Prostate gland (tissue), 2 donors: ENCODE measurements at places on chromosomes 4 and X. TPM values are rescaled to one million over a fixed set of nuclear protein-coding genes. Genes with fewer than 3 reads are reported as not detected.

DNA sequence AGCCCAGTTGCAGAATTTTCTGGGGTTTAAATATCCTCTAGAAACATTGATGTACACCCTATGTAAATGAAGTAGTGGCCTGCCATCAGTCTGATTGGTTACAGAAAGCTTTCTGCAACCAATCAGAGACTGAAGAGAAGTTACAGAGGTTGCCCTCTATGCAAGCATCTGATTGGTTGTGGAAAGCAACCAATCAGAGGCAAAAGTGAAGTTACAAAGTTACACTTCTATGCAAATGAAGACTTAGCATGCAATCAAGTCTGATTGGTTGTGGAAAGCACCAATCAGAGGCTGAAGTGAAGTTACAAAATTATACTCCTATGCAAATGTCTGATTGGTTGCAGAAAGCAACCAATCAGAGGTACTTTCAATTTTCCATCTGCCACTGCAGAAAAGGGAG is 51.9 kb upstream of the USP9X start:
- H3K27me3 ChIP-seq = no peaks in the 10 kb centered on the region
- DNase-seq = no peak
- no peak overlapping the region for H3K27ac ChIP-seq

Gene SCD5
- total RNA-seq = 122 TPM

Gene MAPK10
- 49.7 TPM for total RNA-seq

DNA sequence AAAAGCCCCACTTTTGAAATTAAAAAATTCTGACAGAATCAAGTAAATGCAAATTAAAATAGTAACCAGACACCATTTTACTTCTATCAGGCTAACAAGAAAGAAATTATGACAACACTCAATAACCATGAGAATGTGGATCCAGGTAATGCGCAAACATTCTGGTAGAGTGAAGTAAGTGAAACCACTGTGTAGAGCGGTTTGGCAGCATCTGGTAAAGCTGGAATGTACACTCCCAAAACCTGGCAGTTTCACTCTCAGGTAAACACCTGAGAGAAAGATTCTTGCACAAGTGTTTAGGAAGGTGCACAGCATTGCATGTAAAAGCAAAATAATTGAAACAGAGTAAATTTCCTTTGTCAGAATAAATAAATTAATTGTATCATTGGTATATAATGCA is 81.8 kb downstream of the TRIML1 start:
- H3K4me3 ChIP-seq = no peak overlapping the region
- DNase-seq = no peak
- no peaks in the 10 kb centered on the region for H3K4me1 ChIP-seq
- H3K27ac ChIP-seq = no peak overlapping the region
- peaks cover 2% of the 10 kb centered on the region for H3K27me3 ChIP-seq
- no peaks in the 10 kb centered on the region for H3K36me3 ChIP-seq

Gene TLR6
- total RNA-seq = 1.5 TPM

Gene GALNT7
- 45.5 TPM for total RNA-seq

- H3K27me3 ChIP-seq = no peaks in the 10 kb centered on the region
- H3K4me3 ChIP-seq = no peak overlapping the region
- DNase-seq = no peak
- no peaks in the 10 kb centered on the region for H3K36me3 ChIP-seq
- H3K27ac ChIP-seq = no peak overlapping the region
Observed at GRCh38 chr4:124199755-124200154, 512.8 kb downstream of the ANKRD50 start.

- no peak overlapping the region for H3K27ac ChIP-seq
- H3K4me1 ChIP-seq = no peaks in the 10 kb centered on the region
- DNase-seq = no peak
- H3K36me3 ChIP-seq = no peaks in the 10 kb centered on the region
- no peak overlapping the region for H3K4me3 ChIP-seq
Observed at GRCh38 chrX:46381630-46382029, 163.6 kb downstream of the ZNF674 start.

DNA sequence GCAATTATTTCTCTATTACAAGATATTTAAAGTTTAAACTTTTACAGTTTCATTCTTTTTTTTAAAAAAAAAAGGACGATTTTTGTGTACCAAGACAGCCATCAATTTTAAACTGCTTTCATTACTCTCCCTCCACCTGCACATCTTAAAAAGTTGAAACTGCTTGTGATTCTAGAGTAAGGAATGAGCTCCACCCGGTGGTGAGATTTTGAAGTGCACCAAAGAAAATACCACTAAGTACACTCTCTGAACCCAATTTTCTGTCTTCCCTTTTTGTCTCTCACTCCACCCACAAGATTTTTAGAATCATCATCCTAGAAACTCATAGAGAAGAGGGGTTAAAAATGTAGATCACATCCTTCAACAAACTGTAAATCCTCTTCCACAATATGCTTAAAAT is 91.3 kb upstream of the WDR44 start:
- no peaks in the 10 kb centered on the region for H3K36me3 ChIP-seq
- no peak overlapping the region for H3K4me3 ChIP-seq
- H3K4me1 ChIP-seq = no peaks in the 10 kb centered on the region
- H3K27me3 ChIP-seq = no peaks in the 10 kb centered on the region

Gene TEX13B
- total RNA-seq = not detected

- DNase-seq = no peak
- H3K27me3 ChIP-seq = no peaks in the 10 kb centered on the region
- no peaks in the 10 kb centered on the region for H3K36me3 ChIP-seq
- no peaks in the 10 kb centered on the region for H3K4me1 ChIP-seq
- H3K27ac ChIP-seq = no peak overlapping the region
Observed at GRCh38 chrX:72048510-72049455, 82.9 kb downstream of the RTL5 start.

Gene YIPF7
- not detected for total RNA-seq
